Stimulated activated CD8-positive, alpha-beta memory T cell treated with anti-CD3 and anti-CD28 coated beads, Interleukin-4, amount 100 ng/mL, for 1 hour (primary cell): ENCODE measurements at places on chromosomes 7 and 10.
A peak's percentile ranks its signal among the peaks of the same experiment; 100 is the strongest.

DNA sequence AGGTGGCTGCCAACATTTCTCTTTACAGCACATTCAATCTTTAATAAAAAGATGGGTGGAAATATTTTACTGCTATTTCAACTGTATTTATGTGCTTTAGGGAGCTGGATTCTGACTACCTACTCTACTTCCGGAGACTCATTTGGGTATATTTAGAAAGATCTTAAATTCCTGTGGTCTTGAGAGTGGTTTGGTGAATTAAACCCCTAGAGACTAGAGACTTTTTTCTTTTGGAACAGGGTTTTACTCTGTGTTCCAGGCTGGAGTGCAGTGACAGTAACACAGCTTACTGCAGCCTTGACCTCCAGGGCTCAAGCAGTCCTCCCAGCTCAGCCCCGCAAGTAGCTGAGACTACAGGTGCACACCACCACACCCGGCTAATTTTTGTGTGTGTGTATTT lies 79.0 kb upstream of the HABP2 start:
- DNase-seq, result no peak

DNA sequence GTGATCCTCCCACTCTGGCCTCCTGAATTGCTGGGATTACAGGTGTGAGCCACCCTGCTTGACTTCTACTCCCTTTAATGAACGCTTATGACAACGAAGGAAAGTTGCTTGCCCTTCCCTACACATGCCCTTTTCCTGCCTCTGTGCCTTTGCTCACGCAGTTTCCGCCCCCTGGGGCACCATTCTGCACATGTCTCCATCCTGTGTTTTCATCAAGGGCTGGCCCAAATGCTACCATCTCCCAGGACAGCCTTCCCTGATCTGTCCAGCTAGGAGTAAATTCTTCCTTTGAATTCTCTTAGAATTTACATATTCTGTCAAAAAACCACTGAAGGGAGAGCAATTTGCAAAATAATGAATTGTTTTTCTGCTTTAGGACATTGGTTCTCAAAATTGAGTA lies 50.0 kb upstream of the KMT2C start:
- no peak for DNase-seq

GRCh38 chr7:21261627-21262594 lies 166.0 kb upstream of the SP4 start:
- DNase-seq, result peak; percentile 18

DNA sequence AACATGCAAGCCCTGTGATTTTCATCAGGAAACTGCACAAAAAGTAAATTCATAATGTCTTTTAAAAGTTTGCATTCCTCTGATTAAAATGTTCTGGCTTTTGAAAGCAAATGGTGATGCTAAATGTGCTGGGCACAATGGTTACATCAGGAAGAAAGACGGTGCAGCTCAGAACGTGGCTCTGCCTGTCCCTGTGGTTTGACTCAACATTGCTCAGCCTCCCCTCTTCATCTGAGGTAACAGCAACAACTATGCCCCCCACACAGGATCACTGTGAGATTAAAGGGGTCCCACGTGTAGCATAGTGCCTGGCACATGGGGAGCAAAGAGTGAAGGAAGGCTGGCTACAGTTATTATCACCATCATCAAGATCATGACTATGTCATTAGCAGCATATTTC lies 44.0 kb downstream of the PARD3 start:
- DNase-seq, result no peak

DNA sequence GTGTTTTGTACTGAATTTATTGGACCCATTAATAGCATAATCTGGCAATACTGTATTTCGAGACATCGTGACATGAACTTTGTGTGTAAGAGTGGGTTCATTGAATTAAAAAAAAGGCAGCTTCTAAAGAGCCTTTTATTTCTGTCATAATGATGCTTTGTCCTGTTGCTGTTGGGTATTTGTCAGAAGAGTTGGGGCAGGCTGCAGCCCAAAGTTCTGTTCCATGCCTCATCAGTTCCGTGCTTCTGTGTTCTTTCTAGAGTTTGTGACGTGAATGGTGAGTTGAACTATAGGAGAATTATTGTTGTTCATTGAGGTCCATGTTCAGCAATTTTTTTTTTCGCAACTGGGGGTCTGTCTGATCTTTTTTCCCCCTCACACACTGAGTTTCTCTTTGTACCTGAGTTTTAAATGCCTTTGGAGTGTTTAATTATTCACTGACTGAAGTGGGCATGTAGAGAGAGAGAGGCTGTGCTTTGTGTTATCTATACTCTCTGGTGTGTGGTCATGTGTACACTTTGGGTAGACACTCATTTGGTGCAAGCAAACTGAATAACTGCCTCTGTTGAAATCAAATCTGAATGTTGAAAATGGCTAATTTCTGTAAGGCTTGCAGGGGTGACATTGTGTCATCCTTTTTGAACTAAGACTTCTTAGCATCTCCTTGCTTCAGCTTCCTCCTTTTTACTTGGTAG lies 69.8 kb downstream of the ADD3 start:
- DNase-seq, result no peak

DNA sequence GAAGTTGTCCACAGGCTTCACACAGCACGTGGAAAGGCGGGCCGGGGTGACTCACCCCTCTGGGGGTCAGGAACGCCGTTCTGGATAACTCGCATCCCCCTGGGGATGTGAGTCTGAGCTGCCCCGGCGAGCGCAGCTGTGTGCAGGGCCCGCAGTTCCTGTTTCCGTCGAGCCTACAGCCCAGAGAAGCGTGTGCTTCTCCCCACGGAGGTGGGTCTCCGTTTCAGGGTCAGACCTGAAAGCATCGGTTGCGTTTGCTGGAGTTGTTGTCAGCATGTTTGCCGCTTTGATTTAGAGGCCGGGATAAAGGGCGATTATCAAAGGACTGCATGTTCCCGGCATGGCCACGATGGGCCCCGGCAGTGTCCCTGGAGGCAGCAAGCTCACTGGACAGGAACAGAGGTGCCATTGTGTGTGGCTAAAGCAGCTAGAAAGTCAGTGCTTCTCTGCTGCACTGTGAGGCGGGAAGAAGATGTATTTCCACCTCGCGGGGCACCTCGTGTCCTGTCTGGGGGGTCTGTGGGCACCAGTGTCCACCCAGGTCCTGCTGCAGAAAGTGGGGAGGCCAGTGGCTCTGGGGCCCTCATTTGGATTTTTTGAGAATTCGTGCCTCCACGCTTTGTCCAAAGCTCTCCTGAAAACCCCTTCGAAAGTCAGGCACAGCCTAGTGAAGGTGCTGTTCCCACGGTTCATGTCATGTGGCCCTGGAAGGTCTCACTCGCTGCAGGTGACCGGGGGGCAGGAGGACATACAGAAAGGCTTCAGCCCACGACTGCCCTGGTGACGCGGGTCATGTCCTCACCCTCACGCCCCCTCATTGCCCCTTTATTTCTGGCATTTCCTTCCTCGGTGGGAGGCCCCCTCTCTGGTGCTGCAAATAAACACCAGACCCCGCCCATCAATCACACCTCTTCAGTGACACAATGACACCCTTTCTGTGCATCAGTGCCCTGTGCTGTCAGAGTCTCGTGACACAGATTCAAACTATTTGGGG lies 27.4 kb upstream of the GDI2 start:
- no peak for DNase-seq

- DNase-seq, result no peak
Observed at GRCh38 chr7:85456254-85456653, 269.4 kb upstream of the SEMA3D start.

DNA sequence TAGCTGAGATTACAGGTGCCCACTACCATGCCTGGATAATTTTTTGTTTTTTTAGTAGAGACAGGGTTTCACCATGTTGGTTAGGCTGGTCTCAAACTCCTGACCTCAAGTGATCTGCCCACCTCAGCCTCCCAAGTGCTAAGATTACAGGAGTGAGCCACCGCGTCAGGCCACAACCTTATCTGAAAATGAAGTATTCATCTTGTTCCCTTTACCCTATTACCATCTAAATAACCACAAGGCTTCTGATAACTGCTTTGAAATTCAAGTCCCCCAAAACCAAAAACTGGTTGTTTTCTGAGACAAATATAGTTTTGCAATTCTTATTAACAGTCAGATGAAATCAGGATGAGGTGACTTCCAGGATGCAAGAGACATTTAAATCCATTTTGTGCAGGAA lies 2.4 kb downstream of the TCTN3 start:
- DNase-seq, result no peak

- DNase-seq, result no peak
Observed at GRCh38 chr7:100675105-100675451, 1.5 kb downstream of the GNB2 start.

DNA sequence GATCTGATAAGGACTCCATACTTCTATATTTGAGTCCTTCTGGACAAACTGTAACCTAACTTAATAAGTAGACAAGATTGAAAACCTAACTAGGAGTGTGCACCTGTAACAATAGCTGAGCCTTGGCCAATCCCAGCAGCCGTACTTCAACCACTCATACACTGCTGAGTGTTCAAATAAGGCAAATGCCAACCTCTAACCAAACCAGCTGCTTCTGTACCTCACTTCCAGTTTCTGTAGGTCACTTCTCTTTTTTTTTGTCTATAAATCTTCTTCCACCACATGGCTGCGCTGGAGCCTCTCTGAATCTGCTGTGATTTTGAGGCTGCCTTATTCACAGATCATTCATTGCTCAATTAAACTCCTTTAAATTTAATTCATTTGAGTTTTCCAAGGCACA lies 753.2 kb downstream of the DNAJB9 start:
- DNase-seq, result no peak

DNA sequence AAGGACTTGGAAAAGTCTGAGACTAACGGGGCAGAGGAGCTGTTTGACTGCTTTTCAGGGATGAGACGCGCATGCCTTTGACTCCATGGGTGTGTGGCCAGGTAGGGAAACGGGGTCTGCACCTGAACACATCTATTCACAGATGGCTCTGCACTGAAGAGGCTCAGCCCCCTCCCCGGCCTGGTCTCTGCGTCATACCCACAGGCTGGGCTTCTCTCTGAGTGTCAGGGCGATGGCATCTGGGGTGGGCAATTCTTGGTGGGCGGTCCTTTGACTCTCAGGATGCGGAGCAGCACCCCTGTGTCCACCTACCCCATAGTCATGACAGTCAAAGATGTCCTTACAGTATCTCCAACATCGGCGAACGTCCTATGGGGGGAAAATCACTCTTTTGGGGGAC lies 23.0 kb downstream of the PFKP start:
- DNase-seq, result no peak

- DNase-seq, result no peak
Observed at GRCh38 chr7:96311967-96312366, 9.9 kb downstream of the SLC25A13 start.

DNA sequence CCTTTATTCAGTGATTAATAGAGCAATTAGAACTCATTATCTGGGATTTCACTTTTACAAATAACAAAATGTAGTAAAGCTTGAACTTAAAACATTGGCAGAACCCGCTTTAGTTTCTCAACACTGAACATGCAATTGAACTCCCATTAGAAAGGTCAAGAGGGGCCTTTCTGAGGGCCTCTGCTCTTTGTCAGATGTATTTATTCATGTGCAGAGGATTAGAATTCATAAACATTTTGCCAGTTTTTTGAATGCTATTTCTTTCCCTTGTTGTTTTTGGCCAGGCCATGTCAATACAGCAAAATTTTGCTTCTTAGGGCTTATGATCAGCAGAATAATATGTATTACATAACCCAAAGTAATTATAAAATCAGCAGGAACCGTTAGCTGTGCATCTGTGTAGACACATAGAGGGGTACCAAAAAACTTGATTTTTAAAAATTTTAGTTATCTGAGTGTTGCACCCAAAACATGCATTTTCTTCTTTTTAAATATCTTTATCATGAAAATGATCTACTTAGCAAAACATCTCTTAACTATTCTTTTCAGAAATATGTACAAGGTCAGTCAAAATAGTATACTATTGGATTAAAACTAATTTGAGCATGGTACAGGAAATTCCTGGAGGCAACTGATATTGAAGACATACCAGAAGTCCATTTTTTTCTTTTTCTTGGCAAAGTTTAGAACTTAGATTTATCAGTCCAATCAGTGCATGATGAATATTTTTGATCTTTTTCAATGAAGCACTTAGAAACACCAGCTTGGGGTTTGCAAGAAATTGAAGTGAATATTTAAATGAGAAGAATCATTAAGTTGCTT lies 177.5 kb downstream of the TWIST1 start:
- no peak for DNase-seq

DNA sequence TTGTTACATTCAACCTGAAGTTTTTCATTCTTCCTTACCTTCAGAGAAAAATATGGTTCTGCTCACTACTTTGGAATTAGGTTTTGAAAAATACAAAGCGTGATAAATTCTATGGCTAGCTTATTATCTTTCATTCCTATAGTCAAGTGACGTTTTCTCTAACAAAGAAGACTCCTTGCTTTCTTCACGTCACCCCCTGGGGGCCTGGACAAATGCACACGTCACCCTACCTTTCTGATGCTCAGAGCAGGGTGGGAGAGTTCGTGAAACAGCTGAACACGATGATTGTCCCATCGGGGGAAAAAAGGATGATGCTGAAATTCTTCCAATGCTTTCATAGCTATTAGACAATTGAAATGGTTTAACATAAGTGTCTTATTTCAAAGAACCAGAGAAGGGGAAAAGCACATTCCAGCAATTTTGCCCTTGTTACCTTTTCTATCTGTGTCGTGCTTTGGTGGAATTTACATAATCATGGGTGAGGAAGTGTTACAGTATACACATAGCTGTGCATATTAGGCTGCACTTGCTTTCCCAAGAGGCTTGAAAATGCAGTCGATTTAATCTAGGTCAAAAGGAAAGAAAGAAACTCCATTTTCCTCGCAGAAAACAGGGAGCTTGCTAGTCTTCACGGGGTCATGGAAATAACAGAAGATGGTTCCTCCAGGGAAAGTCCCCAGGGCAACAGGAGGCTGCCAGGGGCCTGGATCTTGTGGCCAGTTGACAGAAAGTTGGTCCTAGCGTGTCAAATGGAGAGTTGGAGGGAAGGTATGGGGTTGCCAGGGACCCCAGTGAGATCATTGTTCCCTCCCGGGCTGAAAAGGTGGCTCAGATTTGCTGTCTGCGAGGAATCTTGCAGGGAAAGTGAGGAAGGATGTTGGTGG lies 189.2 kb downstream of the CELF2 start:
- no peak for DNase-seq

- no peak for DNase-seq
Observed at GRCh38 chr10:6298428-6298827, 95.7 kb downstream of the PFKFB3 start.

GRCh38 chr7:158695726-158696452 lies 8.7 kb downstream of the NCAPG2 start:
- DNase-seq, result no peak

- DNase-seq, result no peak
Observed at GRCh38 chr10:76086761-76087639, 655.6 kb downstream of the LRMDA start.

DNA sequence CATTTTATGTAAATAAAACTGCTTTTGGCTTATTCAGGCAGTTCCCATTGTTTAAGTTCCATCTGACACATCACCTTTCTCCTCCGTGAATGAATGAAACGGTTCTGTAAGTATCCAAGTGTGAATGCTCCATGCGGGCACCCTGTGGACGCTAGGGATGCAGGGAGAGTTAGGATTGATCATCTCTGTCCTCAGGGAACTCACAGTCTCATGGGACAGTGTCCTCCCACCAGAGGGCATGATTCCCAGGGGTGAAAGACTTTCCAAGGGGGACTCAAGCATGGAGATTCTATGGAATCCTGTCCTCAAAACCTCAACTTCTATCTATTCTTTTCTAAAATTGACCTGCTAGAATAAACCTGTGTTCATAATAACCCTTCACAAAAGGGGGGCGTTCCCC lies 98.8 kb downstream of the HECW1 start:
- DNase-seq, result no peak
